ENCODE measurements at places on chromosomes 5 and 9. TPM values are rescaled to one million over a fixed set of nuclear protein-coding genes. Genes with fewer than 3 reads are reported as not detected.

GRCh38 chr5:178547753-178548415, 42.3 kb downstream of the COL23A1 start:
- DNase-seq = no peak

Gene NR4A3
- 53.0 TPM for total RNA-seq

DNA sequence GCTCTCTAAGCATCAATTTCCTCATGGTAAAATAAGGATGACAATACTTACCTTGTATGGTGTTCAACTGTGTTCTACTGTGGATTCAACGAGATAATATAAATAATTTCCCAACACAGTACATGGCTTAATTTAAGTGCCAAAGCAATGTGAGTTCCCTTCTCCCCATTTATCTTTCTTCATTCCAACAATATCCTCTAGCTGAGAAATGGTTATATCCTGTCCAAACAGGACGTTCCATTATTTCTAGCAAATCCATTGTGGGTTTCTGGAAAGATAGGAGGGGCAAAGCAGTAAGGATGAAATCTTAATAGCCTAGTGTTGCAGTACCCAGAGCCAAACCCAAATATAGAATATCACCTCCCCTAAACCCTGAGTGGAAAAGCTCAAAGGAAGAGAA, 22.0 kb downstream of the ABCA1 start:
- no peak for DNase-seq

DNA sequence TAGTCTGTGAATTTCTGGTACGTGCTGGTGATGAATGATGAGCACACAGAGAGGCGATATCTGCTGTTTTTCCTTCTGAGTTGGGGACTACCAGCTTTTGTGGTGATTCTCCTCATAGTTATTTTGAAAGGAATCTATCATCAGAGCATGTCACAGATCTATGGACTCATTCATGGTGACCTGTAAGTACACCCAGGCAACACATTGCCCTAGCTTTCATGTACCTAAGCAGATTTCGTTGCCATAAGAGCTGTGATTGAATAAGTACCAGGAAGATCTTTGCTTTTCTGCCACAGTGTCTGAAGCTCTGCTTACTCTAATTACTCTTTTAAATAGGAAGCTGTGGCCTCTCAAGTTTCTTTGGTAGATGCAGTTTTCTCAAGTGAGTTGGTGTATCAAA, 397.8 kb downstream of the ARRDC3 start:
- DNase-seq = no peak

DNA sequence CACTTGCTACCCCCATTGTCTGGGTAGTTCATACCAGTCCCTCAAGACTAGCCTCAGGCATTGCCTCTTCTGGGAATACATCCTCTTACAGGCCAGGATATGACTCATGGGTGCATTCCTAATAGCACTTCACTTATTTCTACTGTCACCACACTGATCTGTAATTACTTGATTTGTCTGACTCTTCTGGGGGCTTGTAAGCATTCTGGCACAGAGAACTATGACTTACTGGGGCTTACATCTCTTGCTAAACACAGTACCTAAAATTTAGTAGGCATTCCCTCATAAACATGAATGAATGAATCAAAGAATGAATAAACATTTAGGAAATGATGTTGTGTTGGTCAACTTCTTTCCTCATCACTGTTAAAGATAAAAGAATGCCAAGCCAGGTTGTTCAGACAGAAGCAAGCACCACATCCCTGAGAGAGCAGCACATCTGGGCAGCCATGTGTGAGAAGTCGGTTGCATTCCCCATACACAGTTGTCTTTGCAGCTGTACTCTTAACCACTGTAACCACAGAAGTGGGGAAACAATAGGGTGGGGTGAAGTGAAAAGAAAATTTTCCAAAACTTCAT, 27.6 kb downstream of the IL7R start:
- DNase-seq = no peak

DNA sequence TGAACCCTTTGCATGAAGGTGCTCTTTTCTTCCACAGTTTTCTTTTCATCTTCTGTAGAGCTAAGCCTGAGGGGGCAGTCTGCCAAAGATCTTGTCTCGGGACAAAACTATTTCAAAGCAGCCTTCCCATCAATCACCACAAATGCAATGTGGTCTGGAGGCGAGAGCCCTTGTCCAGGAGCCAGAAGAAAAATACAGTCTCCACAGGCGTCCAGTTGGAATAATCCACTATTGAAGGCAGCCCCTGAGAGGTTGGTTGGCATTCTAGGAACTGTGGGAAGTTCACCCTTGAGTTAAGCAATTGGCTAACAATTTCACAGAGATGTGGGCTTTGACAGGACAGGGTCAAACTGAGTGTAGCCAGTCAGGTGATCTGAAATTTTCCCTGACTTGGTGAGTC, 72.0 kb downstream of the SEMA6A start:
- no peak for DNase-seq

DNA sequence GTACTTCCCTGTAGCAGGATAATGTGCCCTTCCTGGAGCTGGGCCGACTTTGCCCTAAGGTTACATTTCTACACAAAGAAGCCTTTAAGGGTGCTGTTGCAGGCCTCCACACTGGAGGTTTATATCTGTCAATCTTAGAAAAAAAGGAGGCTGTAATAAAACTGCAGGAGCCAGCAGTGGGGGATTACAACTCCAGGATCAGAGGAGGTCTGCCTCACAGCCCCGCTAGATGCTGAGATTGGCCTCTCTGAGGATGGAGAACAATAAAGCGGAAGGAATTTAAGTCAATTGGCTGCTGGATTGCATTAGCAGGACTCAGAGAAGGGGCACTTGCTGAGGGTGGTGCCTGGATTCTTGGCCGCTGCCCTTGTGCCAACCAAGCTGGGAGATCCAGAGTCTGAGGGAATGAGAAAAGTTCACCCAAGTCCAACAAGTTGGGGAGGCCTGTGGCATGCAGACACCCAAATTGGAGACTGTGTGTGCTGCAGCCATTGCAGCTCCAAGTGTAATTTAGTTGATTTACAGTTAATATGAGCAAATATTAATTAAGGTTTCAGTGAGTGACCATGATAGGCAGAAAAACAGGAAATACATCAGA, 99.0 kb upstream of the SSBP2 start:
- no peak for DNase-seq

Gene FAM114A2
- 33.7 TPM for total RNA-seq

DNA sequence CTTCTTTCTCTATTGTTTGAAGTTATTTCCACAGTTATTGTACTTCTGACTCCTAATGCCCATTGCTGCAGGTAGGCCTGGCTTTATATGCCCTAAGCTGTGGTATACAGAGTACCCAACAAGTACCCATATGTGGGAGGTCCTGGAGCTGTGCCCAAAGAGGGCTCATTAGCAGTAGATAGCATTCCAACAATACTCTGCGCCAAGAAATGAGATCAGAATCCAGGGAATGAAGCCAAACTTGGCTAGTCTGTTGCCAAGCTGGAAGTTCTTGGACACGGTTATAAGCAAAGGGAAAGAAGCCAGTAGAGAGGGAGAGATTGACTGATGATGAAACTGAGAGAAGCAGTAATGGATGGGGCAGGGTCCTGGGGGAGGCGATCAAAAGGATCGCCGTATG, 29.7 kb upstream of the FAM169A start:
- DNase-seq = no peak

DNA sequence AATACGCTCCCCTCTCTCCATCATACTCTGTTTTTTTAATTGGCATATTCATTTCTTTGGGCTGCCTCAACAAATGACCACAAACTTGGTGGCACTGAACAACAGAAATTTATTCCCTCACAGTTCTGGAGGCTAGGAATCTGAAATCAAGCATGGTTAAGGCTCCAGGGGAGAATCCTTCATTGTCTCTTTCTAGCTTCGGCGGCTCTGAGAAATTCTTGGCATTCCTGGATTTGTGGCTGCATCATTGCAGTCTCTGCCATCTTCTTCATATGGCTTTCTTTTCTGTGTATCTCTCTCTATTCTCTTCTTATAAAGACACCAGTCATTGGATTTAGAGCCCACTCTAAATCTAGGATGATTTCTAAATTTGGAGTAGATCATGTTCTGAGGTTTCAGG, 10.9 kb upstream of the SLC24A2 start:
- no peak for DNase-seq

- no peak for DNase-seq
Observed at GRCh38 chr5:147303976-147304375, 69.2 kb downstream of the STK32A start.

DNA sequence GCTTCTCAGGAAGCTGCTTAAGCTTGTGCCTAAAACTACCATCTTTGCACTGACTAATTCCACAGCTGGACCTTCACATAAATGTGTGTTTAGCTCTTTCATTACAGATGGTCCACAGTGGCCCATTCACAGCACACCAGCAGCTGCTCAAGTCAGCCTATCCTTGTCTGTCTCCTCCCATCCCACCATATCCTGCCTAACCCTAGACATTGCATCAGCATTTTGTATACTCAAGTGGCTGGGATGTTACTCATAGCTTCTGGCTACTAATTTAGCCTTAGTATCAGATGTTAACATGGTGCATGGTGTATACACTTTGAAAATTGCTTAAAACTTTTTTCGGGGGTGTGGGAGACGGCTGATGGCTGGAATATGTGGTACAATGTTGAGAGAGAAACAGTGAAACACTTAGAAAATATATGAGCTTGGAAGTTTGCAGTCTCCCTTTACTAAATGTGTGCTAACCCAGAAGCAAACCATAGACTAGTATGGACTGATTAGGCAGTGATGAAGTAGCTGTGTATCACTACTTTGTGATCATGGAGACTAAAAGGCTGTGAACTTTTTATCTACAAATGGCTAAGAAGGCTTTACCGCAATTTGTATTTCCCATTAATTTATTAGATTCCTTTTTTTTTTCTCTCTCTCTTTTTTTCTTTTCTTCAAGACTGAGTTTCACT, 83.1 kb downstream of the JMY start:
- DNase-seq = no peak

GRCh38 chr5:1468247-1468612, 23.0 kb upstream of the SLC6A3 start:
- DNase-seq = no peak

Gene LHFPL2
- total RNA-seq = 0.12 TPM

- DNase-seq = no peak
Observed at GRCh38 chr5:172833372-172833685, 722 bp upstream of the ERGIC1 start.

DNA sequence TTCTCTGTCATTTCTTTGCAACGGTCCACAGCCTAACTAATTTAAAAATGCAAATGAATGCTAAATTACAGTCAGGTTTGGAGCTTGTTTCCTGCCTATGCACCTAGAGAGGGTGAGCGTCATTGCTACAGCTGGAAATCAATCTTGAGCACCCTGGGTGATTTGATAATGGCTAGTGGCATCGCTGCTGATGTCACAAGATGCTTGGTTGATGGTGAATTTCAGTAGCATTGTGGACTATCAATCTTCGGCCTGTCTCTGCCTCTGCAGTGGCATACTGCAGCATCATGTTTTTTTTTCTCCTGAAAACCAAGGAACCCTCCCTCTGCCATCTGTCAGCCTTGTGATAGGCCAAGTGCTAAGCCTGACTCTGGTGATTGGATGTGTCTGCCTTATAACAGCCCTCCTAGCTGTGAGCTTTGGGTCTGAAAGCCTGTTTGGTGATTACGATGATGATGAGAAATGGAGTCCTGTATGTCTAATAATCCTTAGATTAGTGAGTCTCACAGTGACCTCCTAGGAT, 75.3 kb downstream of the NMUR2 start:
- no peak for DNase-seq

DNA sequence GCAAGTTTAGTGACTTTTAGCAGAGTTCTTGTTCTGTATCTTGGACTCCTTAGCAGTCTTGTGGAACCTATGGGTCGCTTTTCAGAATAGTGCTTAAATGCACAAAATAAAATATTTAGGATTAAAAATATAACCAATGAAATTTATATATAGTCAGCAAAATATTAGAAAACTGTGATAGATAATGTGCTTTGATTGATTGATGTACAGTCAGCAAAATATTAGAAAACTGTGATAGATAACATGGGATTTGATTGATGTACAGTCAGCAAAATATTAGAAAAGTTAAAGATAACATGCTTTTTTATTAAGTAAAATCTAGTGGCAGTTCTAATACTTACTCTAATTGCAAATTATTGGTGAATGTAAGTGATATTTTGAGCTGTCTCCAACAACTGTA, 16.1 kb downstream of the PALM2AKAP2 start:
- no peak for DNase-seq

DNA sequence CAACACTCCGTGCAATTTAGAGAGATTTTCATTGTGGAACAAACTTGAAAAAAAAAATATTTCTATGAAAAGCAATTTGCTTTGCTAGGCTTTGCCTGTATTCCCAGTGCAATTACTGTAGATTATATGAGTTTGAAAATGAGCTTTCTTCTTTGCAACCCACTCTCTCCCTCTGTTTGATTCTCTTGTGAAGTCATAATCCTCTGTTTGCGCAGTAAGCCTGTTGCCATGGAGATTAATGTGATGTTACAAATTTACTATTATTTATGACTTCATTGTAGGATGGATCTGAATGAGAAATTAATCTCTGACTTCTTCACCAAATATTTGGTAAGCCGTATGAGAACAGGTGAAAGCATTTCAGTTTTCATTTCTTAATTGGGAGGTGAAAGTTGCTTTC, 320.3 kb downstream of the SPATA31D1 start:
- no peak for DNase-seq

Gene TAF1L
- not detected for total RNA-seq

Gene NELFB
- 53.1 TPM for total RNA-seq

DNA sequence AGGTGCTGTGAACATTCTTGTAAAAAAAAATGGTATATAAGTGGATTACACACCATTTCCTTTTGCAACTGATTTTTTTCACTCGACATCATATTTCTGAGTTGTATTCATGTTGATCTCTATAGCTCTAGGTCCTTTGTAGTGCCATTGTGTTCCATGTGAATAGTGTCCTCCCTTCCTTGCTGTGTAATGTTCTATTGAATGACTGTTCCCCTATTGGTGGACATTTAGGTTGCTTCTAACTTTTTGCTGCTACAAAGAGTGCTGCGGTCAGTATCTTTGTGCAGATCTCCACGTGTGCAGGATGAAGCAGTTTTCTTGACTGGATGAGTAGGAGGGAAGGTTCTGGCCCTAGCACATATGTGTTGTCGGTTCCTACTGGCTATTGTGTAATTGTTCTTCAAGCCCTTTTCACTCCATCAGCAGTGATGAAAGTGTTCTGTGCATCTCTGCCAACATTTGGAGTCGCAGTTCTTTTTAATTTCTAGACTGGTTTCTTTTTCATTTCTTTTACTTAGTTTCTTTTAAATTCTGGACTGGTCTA, 20.2 kb downstream of the DAB2IP start:
- DNase-seq = no peak

GRCh38 chr5:96338091-96338490, 95.0 kb downstream of the PCSK1 start:
- DNase-seq = no peak

Gene MAMDC2
- total RNA-seq = not detected

GRCh38 chr9:93582550-93582949, 6.2 kb downstream of the PHF2 start:
- no peak for DNase-seq

GRCh38 chr5:150181766-150182545, 7.9 kb upstream of the SLC6A7 start:
- no peak for DNase-seq

GRCh38 chr9:75238311-75238976, 150.1 kb downstream of the OSTF1 start:
- DNase-seq = peak; percentile 33

GRCh38 chr5:133404724-133405123, 207.6 kb downstream of the FSTL4 start:
- no peak for DNase-seq
